ENCODE measurements at places on chromosomes 2 and 18.

GRCh38 chr2:196238836-196239380, 67.5 kb upstream of the STK17B start:
- no peak for DNase-seq

DNA sequence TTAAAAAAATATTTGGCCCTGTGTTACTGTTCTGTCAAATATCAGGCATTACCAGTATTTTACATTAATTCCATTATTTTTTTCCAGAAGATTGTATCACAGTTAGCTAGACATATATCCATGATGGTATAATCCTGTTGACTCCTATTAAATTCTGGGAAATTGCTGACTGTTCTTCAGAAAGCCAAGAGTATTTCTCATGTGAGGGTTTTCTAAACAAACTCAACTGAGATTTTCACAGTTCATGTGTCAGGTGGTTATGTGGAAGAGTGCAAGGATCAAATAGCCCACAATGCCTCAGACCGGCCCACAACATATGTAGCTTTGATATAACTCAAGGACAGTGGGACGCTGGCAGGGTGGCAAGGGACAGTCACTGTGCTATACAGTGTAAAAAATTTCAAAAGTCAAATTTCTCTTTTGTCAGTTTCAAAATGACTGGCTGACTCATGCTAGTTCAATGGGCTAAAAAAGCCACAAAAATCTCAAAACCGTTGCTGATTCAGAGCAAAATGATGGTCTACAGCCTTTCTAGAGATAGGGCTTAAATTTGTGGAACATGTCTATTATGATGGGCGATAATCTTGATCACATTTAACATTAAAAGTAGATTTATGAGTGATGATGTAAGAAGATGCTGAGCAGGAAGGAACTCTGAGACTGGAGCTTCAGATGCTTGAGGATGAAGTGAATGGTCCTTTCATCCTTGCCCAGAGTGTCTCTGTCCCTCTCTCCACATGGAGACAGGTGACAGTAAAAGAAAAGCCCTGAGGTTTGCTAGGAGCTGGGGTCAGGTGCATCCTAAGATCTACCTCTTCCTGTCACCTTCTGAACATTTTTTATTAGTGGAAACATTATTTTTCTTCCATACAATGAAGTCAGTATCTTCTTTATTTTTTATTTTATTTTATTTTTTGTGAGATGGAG, 175.8 kb upstream of the PIEZO2 start:
- DNase-seq: no peak

- no peak for DNase-seq
Measured at GRCh38 chr2:73704285-73704684, 32.9 kb downstream of the TPRKB start.

DNA sequence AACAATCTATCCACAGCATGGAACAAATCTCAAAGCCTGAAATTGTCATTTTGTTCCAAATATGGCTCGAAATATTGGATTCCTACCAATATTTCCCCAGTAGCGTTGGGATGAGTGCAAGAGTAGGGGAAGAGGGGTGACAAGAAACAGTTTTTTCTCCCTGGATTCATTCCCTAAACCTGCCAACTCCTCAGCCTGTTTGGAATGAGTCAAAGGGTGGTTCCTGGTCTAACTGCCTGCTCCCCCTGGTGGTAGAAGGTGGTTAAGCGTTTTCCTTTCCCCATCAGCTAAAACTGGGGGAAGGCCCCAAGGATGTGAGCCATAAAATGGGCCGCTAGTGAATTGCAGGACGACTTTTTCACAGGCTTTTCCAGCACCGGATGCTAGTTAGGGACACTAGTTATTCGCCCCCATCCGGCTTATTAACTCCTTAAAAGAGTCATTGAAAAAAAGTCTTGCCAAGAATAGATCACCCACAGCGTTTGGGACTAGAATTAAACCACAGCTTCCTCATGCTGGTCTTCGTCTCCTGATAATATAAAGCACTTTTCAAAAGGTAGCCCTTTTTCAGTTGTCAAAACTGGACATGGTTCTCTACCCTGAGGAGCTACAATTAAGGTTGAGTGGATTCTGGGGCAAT, 72.5 kb downstream of the DHRS9 start:
- DNase-seq: peak; percentile 75

GRCh38 chr2:184654945-184655344, 56.6 kb downstream of the ZNF804A start:
- DNase-seq: no peak

DNA sequence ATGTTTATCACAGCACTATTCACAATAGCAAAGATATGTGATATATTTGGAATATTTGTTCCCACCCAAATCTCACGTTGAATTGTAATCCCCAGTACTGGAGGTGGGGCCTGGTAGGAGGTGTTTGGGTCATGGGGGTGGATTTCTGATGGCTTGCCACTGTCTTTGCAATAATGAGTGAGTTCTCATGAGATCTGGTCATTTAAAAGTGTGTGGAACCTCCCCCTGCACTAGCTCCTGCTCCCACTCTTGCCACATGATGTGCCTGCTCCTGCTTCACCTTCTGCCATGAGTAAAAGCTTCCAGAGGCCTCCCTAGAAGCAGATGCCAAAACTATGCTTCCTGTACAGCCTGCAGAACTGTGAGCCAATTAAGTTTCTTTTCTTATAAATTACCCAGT, 72.2 kb upstream of the DYNC1I2 start:
- no peak for DNase-seq

GRCh38 chr2:204255071-204255470, 290.2 kb upstream of the PARD3B start:
- no peak for DNase-seq

GRCh38 chr2:179049546-179050311, at the start of gene CCDC141:
CCDC141 (minus strand) TSS chr2:179050137; CDS start chr2:179049941, 196 bp downstream.
- DNase-seq: no peak

DNA sequence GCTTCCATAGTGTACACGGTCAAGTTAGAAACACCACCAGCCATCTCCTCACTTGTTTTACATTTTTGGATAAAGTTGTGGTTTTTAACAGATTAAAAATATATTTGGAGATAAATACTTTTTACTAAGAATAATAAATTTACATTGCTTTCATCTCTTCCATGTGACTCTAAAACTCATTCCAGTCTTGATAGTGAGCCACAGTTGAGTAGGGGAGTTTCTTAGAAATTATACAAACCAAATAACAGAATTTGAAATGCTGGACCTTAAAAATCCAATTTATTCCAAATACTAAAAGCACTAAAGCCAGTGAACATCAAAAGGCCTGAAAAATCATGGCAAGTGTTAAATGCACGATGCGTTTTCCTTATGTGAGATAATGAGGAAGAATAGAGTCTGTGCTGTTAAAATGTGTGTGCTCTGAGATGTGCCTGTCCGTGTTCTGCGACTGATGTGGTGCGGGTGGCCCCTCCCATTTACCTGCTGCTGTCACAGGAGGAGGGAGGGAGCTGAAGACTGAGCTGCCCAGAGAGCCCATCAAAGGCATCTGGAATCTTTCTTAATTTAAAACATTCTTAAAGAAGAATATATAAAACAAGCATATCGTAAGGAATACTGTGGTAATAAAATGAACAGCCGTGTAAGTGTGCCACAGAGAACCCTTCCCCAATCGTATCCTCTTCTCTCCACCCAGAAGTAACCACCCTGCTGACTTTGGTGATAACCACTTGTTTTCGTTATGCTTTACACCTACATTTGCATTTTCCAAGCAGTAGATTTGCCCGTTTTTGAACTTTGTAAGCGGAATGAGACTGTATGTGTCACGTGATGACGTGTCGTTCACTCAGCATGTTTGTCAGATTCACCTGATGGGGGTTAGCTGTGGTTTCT, 57.0 kb upstream of the TXNDC2 start:
- no peak for DNase-seq

GRCh38 chr2:47725808-47726207, 57.1 kb upstream of the MSH6 start:
- no peak for DNase-seq

- DNase-seq: no peak
Measured at GRCh38 chr18:23250893-23251656, 115.8 kb downstream of the CABLES1 start.

- DNase-seq: no peak
Measured at GRCh38 chr2:36165132-36165531, 190.4 kb upstream of the CRIM1 start.

DNA sequence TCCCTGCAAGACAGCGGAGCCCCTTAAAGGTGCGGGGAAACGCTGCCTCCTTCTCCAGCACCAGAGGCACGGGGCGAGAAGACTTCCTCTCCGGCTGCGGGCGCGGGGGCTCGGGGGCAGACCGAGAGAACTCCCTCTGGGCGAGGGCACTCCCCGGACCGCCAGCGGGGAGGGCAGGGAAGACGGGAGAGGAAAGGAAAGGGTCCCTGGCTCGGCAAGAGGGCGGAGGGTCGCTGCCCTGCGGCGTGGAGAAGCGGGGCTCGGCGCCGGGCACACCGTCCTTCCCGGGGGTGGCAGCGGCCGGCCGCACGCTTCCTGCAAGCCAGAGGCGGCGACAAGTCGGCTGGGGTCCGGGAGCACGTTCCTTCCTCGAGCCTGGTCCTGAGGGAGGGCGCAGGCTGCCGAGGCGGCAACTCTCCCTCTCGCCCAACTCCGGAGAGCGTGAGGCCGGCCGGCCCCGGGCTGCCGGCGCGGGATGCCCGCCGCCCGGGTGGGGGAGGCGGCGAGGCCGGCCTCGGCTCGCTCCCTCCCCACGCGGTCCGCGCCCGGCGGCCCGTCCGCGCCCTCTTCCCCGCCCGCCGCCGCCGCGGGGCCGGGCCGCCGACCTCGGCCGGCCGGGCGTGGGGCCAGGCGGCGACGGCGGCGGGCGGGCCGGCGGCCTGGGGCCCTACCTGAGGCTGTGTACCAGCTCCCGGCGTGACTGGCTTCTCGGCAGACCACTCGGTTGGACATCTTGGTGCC, 1.1 kb downstream of the MEMO1 start:
- peak; percentile 64 for DNase-seq

GRCh38 chr18:55875371-55875901, 287.4 kb upstream of the TCF4 start:
- DNase-seq: peak; percentile 91

- no peak for DNase-seq
Measured at GRCh38 chr2:85999061-85999831, 106.4 kb downstream of the POLR1A start.
